ENCODE measurements at places on chromosomes 13 and 19.

GRCh38 chr19:39112338-39112890 is 13.2 kb upstream of the PAK4 start:
- DNase-seq = no peak

DNA sequence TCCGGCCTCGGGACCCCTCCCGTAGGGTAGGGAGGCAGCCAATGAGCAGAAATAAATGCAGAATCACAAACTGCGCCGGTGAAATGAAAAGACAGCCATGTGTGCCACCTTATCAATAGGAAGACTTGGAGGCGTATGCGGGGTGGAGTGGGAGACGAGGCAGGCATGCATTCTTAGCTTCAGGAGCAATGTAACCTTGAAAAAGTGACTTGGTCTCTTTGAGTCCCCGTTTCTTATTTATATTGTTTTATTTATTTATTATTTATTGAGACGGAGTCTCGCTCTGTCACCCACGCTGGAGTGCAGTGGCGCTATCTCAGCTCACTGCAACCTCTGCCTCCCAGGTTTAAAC is 16.0 kb downstream of the SSC5D start:
- no peak for DNase-seq

- no peak for DNase-seq
Measured at GRCh38 chr13:88376760-88377388, 705.7 kb downstream of the SLITRK5 start.

DNA sequence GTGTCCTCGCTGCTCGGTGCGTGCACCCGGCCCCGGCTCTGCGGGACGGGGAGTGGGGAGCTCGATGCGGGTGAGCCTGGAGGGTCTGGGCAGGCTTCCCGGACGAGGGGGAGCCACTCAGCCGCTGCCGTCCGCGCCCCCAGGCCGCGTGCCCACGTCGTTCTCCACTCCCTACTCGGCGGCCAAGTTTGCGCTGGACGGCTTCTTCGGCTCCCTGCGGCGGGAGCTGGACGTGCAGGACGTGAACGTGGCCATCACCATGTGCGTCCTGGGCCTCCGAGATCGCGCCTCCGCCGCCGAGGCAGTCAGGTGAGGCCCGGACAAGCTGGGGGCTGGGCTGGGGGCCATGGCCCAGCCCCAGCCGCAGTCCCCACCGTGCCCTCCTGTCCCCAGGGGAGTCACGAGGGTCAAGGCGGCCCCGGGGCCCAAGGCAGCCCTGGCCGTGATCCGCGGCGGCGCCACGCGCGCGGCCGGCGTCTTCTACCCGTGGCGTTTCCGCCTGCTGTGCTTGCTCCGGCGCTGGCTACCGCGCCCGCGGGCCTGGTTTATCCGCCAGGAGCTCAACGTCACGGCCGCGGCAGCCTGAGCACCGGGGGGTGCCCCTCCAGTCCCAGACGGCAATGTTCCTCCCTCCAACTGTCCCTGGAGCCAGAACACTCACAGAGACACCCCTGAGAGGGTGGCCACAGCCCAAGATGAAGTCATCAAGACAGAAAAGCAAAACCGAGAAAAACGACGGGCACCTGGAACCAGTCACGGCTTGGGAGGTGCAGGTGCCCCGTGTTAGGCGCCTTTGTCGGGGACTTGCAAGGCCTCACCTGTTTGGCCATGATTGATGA is 2.5 kb upstream of the RPL36 start:
- no peak for DNase-seq

DNA sequence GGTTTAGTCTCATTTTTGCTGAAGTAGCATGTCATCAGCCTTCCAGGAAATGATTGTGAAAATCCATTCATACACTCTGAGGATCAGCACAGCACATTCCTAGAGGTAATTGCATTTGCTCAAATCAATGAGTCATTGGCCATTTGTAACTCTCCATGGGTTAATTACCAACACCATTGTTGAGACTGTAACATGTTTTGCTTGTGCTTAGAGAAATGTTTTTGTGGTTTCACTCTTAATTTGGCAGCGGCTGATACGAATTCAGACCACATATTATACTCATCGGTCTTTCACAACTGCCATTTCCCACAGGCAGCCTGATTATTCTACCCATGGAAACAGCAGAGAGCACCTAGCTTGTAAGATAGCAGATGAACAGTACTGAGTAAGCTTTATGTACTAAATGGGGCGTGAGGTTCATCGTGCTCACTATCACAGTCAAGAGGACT is 110.3 kb downstream of the NHLRC3 start:
- DNase-seq = no peak

DNA sequence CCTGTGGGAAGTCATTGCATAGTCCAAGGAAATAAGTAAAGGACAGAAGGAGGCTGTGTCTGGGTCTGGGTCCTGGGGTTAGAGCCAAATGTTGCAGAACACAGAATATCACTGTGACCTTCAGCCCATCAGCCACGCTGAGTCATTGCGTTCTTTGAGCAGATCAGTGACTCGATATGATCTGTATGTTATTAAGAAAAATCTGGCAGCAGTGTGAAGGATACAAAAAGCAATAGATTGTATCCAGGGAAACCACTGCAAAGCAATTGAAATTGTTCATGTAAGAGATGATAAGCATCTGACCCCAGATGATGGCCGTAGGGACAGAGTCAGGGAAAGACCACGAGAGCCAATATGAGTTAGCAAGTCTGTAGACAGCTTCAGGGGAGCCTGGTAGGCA is 1575.1 kb upstream of the SLC10A2 start:
- no peak for DNase-seq

All from GM12892 (cell line).